ENCODE measurements at places on chromosomes 4 and X.

DNA sequence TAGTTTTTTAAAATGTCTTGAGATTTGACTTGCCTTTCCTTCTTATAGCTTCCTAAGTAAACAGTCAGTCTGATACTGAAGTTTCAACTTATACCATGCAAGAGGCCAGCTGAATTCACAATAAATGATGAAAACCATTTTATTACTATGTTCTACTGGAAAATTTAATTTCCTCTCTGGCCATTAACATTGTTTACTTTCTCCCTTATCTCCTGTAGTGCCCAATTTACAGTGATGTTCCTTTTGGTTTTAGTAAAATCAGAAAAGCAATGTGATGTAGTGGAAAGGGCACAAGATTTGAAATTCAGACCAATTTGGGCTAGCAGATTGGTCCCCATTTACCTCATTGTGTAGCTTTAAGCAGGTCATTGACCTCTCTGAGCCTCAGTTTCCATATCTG is 54.2 kb downstream of the SLC9A6 start:
- no peak for DNase-seq

GRCh38 chr4:108432418-108432817 is 188.0 kb upstream of the RPL34 start:
- no peak for DNase-seq

DNA sequence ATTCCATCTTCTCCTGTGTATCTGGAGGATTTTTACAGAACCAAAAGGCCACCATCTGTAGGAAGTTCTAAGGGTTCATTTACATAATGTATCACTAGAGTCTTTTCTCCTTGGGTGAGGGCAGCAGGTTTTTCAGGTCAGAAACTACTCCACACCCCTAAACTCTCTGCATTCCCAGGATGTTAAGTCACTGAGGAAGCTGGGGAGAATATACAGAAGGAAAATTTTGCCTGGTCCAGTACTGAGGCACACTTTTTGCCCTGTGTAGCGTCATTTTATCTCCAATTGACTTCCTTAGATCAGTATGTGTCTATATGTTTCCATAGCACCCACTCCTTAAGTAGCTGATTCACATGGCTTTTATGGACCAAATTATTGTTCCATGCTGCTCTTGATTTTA is 17.0 kb downstream of the XKRX start:
- DNase-seq = no peak

DNA sequence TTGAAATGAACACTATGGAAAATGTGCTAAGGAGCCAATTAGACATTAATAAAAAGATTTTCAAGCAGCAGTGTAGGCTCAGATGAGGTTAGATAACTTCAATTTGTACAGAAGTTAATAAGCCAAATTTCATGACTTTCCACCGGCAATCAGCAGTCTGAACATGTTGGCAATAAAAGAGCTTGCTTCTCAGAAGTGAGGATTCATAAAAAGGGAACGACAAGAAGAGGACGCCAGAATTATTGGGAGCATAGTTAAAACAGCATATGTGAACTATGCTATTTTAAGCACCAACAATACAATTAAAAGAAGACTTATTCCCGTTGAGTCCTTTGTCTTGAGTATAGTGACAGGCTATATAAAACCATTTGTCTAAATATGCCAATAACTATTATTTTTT is 785.3 kb downstream of the ADGRL3 start:
- no peak for DNase-seq

DNA sequence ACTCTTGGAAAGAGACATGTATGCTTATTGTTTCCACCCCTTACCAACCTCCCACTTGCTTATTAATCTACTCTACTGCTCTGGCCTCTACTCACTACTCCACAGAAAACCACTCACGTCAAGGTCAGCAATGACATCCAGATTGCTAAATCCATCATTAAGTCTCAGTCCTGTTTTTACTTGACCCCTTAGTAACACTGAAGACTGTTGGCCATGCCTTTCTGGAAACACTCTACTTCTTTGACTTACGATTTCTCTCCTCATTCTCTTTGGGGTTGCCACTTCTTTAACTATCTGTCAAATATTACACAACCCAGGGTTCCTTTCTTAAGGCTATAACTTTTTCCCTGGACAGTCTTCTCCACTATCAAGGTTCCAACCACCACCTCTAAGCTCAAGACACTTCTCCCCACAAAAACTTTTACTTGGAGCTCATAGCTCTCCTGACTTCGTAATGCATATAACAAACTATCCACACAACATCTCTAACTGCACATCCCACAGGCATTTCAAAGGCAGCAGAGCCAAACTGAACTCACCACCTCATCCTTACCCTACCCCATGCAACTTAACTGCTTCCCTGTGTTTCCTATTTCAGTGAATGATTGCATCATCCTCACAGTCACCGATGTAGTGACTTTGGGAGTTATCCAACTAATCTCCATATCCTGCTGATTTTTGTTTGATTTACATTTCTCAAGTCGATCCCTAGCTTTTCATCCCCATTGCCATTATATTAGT is 15.8 kb upstream of the MAGEA4 start:
- DNase-seq = peak; percentile 13

DNA sequence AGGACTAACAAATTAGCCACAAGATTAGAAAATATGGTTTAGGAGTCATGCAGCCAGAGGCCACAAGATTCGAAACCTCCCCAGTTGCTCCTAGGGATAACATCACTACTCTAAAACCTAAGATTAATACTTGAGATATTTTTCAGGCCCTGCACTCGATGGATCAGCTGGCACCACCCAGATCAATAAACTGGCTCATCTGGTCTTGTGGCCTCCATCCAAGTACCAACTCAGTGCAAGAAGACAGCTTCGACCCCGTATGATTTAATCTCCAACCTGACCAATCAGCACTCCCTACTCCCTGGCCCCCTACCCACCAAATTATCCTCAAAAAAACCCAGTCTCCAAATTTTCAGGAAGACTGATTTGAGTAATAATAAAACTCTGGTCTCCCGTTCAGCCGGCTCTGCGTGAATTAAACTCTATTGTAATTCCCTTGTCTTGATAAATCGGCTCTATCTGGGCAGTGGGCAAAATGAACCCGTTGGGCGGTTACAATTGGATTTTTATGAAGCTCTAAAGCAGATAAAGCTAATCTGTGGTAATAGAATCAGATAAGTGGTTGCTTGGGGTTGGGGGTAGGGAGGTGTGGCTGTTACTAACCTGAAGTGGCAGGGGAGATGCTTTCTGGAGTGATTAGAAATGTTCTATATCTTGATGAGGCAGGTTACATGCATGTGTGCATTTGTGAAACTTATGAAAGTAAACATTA is 91.8 kb upstream of the ATXN3L start:
- DNase-seq = no peak

GRCh38 chrX:71256051-71256450 is 2.1 kb upstream of the ZMYM3 start:
- no peak for DNase-seq

- no peak for DNase-seq
Observed at GRCh38 chrX:37409278-37409677, 60.1 kb downstream of the PRRG1 start.
